ENCODE measurements at places on chromosomes 7 and 10.
A peak's percentile ranks its signal among the peaks of the same experiment; 100 is the strongest.

GRCh38 chr7:130152493-130153210 lies 52.6 kb downstream of the TMEM209 start:
- no peak for DNase-seq

GRCh38 chr7:155457544-155458110 lies 302 bp upstream of the EN2 start:
- DNase-seq = no peak

- DNase-seq = no peak
Observed at GRCh38 chr10:12835709-12836108, 165.8 kb downstream of the CCDC3 start.

GRCh38 chr10:43230101-43230908 lies 36.6 kb downstream of the RASGEF1A start:
- DNase-seq = no peak

GRCh38 chr7:33807155-33807530 lies 98.2 kb upstream of the BMPER start:
- DNase-seq = no peak

DNA sequence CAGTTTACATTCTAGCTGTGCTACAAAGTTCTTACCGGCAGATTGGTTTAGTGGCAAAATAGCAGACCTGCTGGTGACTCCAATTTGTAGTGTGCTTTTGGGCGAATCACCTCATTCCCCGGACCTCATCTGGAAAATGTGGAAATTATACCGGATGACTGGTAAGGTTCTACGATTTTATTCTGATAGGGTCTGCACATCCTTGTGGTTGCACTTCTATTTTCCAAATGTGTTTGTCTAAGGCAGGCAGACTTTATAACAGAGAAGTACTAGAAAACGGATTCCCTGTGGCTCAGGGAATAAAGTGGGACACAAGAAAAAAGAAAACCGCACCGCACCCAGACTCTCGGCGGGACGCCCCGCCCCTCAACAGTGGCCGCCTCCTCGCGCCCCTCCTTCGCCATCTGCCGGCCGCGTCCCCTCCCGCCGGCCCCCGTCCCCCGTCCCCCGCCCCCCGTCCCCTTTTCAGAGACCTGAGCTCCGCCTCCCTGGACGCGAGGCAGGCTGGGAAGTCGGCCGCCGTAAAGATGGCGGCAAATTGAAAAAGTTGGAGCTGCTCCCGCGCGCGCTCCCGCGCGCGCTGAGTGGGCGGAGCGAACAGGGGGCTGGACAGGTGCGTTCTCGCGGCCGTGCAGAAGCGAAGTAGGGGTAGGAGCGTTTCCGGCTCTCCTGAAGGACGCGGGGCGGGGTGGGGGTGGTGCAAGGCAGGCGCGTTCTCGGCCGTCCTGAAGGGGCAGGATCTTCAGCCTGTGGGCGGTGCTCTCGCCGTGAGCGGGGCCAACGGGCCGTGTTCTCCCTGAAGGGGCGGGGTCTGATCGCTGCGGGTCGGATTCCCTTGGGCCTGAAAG lies 532 bp upstream of the CCM2 start:
- DNase-seq = peak; percentile 99

GRCh38 chr7:22717760-22718159 lies 9.2 kb upstream of the IL6 start:
- no peak for DNase-seq
